ENCODE measurements at places on chromosomes 13 and 19.

GRCh38 chr13:69872321-69873047 is 235.1 kb upstream of the ATXN8OS start:
- no peak for DNase-seq

GRCh38 chr13:106709522-106709921 is 141.6 kb upstream of the ARGLU1 start:
- DNase-seq: no peak

DNA sequence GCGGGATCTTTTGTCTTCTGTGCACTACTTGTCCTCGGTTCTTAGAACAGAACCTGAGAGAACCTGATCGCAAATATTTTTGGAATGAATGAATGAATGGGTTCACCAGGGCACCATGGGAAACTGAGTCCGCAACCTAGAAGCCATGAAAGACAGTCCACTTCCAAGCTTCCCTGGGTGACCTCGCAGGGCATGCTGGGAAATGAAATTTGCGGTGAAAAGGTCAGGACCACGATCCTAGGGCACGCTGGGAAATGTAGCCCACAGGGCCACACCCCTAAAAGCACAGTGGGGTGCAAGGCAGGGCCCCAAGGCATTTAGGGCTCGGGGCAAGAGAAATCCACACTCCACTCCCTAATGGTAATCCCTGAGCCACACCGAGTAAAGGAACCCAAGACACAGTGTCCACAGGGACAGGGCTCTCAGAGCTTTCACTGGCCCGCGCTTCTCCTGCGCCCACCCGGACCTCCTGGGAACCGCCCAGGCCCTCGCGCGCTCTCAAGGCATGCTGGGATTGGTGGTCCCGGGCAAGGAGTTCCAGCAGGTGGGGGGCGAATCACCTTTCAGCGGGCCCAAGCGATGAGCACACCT is 1.1 kb upstream of the PPP1R12C start:
- DNase-seq: no peak

GRCh38 chr19:48495396-48495795 is 16.2 kb downstream of the LMTK3 start:
- no peak for DNase-seq

- DNase-seq: no peak
Observed at GRCh38 chr19:1317274-1318003, 31.8 kb downstream of the EFNA2 start.

DNA sequence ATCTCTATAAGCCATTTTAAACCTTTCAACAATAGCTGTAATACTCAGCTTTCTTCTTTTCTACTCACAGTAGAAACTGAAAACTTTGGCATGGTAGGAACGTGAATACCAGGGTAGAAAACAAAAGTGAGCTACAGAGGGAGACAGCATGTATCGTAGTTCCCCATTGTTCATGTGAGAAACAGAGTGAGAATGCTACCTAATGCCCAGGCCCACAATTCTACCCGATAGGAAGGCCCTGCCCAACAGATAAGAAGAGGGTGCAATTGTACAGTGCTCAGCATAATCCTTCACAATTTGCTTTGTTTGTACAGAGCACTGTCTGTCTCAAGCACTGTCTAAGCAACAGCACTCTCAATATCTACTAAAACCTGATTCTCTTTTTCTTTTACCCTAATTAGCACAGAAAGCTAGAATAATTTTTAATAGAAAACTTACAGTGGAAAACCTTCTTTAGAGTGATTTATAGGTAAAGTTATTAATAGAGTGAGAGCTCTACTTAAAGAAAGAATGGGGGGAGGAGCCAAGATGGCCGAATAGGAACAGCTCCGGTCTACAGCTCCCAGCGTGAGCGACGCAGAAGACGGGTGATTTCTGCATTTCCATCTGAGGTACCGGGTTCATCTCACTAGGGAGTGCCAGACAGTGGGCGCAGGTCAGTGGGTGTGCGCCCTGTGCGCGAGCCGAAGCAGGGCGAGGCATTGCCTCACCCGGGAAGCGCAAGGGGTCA is 322.3 kb downstream of the EFNB2 start:
- DNase-seq: no peak

- no peak for DNase-seq
Observed at GRCh38 chr19:18666317-18666716, 17.2 kb upstream of the CRTC1 start.

DNA sequence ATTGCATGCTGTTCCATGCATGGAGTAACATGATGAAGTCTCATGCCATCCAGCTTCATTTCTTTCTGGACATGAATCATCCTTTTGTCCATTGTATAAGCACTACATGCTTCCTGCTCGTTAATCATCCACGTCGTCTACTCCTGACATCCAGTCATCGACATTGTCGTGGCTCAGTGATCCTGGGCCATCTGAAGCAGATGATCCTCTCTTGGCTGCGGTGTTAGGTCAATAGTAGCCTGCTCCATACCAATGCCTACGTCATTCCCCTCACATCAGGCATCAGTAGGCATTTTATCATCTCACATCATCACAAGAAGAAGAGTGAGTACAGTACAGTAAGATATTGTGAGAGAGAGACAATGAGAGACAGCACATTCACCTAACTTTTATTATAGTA is 7.9 kb upstream of the MYO16 start:
- no peak for DNase-seq

DNA sequence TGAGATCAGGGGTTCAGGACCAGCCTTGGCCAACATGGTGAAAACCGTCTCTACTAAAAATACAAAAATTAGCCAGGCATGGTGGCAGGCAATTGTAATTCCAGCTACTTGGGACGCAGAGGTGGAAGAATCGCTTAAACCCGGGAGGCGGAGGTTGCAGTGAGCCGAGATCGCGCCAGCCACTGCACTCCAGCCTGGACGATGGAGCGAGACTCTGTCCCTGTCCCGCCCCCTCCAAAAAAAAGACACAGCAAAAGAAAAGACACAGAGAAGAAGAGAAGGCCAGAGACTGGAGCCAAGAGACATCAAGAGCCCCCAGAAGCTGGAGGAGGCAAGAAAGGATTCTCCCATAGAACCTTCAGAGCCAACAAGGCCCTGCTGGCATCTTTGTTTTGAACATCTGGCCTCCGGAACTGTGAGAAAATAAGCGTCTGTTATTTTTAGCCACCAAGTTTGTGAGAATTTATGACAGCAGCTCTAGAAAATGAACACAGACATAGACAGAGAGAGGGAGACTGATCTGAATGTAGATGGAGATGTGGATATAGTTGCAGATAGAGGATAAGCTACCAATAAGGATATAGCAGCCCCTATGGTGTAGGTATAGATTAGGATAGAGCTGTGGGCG is 25.7 kb upstream of the PNMA8B start:
- DNase-seq: no peak

DNA sequence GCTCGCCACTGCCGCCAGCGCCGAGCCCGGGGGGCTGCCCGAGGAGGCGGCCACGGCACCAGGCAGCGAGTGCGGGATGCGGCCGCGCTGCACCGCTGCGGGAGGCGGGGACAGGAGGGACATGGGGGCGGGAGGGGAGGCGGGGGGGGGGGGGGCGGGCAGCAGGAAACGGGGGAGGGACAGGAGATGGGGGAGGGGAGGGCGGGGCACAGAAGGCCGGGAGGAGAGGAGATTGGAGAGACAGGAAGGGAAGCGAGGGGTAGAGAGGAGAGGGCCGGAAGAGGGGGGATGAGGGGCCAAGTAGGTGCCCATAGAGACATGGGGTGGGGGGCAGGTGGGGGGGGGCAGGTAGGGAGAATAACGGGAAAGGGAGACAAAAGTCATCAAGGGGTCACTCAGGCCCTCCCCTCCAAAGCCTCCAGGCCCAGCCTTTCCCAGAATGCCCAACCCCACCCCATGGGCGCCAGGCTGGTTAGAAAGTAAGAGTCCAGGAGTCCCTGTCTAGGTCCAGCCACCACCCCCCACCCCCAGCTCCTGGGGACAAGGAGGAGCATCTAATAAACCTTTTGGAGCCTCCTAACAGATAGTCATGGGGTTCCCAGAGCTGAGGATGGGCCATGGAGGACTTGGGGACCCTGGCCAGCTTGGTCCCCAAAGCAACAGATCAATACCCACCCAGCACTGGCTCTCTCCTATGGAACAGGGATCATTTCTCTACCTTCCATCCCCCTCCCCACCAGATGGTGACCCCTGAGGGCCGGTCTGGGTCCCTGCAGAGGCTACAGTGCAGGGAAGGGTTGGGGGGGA is 9.5 kb downstream of the NR2F6 start:
- DNase-seq: no peak

DNA sequence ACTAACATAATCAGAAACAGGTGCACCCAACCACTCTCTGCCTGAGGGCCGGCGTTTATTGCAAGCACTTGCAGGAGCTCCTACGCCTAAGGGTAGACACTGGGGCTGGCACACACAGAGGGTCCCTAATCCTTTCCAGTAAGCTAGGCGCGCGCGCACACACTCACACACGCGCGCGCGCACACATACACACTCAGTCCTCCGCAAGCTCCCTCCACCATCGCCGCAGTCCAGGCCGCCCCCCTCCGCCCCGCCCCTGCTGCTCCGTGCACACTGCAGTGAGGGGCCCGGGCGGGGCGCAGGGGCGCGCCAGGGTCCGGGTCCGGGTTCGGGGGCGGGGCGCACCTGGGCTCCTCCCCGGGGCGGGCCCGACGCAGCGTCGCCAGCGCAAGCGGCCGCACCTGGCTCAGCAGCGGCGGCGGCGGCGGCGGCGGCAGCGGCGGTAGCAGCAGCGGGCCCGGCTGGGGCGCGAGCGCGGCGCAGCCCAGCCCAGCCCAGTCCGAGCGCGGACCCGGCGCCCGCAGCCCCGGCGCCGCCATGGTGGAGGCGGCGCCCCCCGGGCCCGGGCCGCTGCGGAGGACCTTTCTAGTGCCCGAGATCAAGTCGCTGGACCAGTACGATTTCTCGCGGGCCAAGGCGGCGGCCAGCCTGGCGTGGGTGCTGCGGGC is at the start of gene CAMSAP3:
Gene CAMSAP3, plus strand, starts transcription at position 398 of the 668 bp plus-strand sequence. Its CDS starts 140 bp downstream, at position 538.
- peak; percentile 16 for DNase-seq

DNA sequence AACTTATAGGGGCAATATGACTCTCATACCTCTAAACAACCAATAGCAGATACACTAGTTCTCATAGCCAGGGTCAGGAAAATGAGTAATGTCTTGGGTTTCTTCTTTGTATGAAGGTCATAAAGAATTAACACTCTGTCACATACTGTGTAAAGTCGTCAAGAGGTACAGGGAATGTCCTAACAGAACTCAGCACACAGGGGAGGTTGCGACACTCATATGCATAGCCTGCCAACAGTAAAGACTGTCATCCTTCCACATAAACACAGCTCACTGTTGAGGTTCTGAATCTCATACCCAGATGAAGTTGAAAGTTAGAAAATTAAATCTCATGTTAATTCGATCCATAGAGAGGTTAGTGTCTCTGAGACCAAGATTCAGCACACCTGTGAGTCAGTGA is 34.2 kb upstream of the ZNF254 start:
- no peak for DNase-seq

DNA sequence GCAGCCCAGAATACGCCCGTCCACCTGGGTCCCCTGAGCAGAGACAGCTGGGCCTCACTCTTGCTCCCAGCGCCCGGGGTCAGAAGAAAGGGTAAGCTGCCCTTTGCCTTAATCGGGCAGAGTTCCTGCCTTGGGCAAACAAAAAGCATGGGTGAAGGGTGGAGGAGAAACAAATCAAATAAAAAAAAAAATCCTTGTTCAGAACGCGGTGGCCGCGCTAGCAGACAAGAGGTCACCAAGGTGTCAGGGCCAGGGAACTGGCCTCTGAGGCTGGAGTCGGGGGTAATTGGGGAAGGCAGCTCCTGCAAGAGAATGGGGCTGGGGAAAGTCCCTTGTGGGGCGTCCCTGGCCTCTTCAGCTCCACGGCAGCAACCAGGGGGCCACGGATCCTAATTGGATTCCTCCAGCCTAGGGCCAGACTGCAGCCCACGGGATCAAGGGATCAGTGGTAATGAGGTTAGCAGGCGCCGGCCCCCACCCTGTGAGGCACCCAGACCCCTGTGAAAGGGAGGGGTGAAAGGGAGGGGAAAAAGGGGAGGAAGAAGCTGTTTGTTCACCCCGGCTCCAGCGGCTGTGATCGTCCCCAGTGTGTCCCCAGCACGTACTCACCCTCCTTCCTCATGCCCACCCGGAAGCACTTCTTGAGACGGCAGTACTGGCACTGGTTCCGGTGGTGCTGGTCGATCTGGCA is 5.5 kb downstream of the NR2F6 start:
- no peak for DNase-seq

DNA sequence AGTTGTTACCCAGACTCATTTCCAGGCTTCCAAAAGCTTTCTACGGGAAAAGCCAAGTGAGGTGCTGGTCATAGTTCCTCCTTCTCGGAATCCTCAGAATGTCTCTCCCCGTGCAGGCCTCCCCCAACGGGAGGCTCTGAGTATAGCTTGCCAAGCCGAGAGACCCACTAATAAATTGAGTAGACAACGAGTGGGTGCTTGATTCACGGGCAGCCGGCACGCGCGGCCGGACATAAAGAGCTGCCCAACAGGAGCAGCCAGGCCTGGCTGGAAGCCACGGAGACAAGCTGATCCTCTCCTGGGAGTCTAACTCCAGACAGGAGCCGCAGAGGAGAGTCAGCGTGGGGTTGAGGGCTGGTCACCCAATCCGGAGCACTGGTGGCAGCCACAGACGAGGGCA is 43.4 kb upstream of the MEDAG start:
- no peak for DNase-seq

DNA sequence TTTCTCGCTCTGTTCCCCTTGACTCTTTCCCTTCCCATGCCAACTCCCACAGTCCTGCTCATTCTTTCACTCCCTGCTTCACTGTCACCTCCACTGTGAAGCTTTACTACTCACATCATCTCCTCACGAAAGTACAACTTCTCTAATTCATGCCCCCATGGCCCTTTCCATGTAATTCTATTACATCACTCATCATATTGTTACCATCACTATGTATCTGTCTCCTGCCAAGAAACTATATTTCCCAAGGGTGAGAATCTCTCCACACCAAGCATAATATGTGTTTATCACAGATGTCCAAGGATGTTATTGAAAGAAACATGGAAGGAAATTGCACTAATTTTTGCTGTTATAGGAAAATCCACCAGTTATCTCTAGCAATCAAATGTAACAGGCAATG is 37.2 kb upstream of the LRCH1 start:
- DNase-seq: no peak

DNA sequence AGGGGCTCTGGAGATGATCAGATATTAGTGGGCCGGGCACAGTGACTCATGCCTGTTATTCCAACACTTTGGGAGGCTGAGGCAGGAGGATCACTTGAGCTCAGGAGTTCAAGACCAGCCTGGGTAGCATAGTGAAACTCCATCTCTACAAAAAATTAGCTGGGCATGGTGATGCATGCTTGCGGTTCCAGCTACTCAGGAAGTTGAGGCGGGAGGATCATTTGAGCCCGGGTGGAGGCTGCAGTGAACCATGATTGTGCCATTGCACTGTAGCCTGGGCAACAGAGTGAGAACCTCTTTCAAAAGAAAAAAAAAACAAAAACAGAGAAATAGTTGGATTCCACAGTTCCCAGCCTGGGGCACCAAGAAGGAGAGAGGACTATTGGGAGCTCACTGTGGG is 17.9 kb upstream of the SHFL start:
- DNase-seq: no peak
